NCI-H2029 treated with DMSO at 0.1 percent for 48 hours (cell line): ENCODE measurements at places on chromosomes 12 and 14.

DNA sequence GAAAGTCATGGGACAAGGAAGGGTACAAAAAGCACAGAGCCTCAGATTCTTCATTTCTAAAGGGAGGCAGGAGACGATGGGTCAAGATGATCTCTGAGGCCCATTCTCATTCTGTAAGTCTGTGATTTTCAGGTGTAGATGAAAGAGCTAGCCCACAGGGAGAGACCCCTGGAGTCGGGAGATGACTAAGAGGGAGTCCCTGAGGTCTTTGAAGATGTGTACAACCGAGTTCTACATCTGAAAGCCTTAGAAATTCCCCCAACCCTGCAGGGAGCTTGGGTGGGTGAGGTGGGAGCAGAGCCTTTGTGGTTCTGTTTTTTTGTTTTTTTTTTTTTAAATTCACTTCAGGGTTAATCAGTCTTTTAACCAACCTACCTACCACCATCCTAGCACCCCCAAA is 3.1 kb downstream of the WNT10B start:
- DNase-seq = no peak

DNA sequence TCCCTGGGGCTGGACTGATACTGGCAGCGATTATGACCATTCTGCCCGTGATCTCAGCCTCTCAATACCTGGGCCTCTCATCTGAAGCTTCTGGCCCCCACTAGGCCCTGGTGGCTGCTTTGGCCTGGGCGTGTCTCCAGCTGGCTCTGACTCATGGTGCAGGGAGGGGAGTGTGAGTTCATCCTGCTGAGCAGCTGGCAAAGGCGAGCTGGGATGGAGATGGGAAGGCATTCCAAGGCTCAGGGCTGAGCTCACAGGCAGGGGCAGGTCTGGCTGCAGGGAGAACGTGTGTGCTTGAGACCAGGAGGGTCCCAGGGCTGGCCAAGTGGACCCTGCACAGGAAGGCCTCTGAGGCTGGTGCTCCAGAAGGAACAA is 221.8 kb downstream of the TMEM121 start:
- DNase-seq = no peak

DNA sequence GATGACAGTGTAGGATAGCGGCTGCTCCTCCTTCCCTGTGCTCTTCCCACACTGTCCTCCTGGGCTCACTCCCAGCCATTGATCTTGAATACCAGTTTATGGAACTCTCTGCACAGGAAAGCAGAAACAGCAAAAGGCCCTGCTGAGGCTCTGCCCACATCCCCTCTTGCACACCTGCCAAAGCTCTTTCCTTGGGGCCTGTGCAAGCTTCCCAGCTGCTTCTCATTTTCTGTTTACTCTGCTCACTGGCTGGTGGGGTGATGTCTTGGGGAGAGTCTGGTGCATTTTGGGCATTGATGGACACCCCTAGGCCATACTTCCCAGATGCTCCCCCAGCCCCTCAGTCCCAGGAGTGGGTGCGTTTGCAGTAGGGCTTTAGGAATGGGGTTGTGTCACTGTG is 361.8 kb downstream of the TMEM121 start:
- no peak for DNase-seq

GRCh38 chr12:61011767-61012423 is 1248.3 kb upstream of the USP15 start:
- DNase-seq = no peak

DNA sequence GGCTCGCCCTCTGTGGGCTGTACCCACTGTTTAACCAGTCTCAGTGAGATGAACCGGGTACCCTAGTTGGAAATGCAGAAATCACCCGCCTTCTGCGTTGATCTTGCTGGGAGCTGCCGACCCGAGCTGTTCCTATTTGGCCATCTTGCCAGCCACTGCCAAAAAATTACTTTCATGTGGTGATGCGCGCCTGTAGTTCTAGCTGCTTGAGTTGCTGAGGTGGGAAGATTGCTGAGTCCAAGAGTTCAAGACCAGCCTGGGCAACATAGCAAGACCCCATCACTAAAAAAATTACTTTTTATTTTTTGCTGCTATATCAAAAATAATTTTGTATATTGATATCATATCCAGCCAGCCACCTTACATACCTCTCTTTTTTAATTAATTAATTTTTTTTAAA is 18.4 kb downstream of the BRMS1L start:
- no peak for DNase-seq

- no peak for DNase-seq
Observed at GRCh38 chr14:103724116-103724515, 8.5 kb downstream of the ZFYVE21 start.

GRCh38 chr12:80116735-80117134 is 17.4 kb downstream of the OTOGL start:
- no peak for DNase-seq

DNA sequence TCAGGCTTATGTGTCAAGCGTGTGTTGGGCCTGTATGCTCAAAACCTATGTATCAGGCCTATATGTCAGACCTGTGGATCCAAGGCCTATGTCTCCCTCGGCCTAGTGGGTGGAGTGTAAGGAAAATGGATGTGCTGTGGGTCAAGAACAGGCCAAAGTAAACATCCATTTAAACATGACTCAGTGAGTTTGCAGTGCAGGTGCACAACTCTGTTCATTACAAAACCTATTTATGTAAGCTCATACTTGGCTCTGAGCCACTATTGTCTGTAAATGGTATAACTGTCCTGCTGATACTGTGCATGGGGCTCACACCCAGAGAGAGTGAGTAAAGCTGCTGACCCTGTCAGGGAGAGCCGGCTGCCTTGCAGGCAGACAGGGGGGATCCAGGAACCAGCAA is 249.7 kb upstream of the AVPR1A start:
- peak; percentile 42 for DNase-seq

DNA sequence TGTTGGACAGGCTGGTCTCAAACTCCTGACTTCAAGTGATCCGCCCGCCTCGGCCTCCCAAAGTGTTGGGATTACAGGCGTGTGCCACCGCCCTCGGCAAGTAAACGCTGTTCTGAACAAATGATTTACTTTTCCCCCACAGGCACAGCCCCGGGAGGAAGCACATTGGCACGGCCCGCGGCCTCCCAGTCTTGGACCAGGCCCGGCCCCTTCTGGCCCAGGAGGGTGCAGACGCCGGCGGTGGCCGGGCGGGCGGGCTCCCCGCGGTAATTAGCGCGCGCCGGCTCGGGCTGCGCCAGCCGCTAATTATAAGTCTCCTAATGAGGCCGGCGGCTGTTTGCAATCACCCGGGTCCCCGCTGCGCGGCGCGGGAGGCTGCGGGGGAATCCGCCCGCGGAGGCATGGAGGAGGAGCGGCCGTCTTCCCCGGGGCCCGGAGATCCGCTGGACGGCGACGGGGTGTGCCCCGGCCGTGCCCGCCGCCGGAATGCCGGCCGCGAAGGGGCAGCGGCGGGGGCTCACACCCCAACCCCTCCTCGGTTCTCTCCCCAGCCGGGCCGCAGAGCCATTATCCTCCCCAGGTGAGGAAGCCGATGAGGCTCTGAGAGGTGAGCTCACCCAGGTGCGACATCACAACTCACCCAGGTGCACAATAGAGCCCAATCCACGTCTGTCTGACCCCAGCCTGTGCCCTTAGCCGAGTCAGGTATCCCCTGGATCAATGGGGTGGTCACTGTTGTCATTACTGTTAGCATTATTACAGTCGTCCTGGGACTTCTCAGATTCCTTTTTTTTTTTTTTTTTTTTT is 3.3 kb upstream of the POP5 start:
- DNase-seq = peak; percentile 3

GRCh38 chr12:57939291-57939690 is 2.1 kb upstream of the ATP23 start:
- no peak for DNase-seq

DNA sequence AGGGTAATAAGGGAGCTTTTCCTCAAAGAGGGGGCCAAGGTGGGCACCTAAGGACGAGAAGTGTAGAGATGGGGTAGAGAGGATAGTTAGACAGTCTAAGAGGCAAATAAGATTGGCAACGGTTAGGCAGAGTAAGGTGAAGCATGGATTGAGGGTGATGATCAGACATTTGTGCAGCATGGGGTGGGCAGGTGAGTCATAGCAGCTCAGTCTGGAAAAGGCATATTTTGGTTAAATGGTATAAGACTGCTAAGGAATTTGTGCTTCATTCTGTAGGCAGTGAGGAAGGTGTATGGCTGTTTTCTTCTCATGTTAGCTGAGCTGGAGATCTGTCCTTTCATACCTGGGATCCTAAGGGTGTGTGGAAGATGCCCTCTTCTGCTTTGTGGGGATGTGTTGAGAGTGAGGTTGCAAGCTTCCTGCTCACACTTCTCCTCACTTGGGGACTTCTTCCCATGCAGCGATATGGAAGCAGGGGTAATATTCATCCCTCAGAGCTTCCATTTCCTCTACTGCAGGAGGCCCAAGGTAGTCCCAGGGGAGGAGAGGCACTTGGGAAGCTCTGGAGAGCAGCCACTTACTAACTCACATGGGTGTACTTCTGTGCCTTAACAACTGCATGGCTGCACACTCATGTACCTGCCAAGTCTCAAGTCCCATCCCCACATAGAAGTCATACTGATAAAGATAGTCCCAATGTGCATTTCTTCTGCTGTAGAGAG is 28.9 kb downstream of the GSG1 start:
- DNase-seq = no peak

- no peak for DNase-seq
Observed at GRCh38 chr12:23631786-23632377, 317.6 kb downstream of the SOX5 start.

DNA sequence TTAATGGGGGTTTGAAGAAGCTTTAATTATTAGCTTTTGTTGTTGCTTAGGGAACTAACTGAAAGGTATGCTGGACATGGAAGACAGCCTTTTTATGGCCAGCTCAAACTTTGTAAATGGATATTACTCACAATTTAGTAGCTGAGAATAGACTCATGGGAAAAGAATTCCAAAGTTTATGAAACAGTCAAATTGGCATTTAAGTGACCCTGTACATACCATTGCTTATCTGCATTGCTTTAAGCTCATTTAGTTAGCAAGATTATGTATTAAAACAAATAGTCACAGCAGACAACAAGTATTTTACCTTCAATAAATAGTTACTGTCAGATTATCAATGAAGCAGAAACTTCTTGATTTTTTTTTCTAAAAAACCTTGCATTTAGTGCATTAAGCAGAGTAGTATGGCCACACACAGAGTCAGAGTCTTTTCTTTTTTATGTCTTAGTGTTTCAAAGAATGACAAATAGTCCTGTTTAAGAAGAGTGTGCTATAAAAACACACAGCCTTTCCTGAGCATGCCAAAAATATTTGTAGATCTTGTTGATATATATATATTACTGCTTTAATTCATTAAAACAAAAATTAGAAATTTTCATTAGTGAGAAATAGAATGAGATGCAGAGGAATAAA is 102.2 kb downstream of the TTC6 start:
- DNase-seq = no peak

- DNase-seq = peak; percentile 81
Observed at GRCh38 chr14:33908540-33909223, 42.2 kb downstream of the EGLN3 start.

DNA sequence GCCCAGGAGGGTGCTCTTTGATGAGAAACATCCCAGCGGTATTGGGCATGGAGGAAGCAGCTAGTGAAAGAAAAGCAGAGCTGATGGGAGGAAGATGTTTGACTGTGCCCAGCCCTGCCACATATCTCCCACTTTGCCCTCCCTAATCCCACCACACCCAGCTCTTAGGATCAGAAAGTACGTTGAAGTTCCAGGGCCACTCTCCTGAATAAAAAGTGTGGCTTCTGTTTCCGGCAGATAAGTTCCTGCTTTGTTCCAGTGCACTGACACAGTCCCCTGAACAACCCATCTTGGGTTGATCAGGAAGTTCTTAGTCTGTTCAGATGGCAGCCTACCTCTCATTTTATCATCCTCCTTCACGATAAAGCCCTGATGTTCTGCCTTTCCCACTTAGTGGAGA is 16.5 kb downstream of the TPCN1 start:
- no peak for DNase-seq

GRCh38 chr12:119505001-119505400 is 88.6 kb upstream of the TMEM233 start:
- DNase-seq = no peak

GRCh38 chr12:50720501-50720900 is 43.4 kb upstream of the ATF1 start:
- no peak for DNase-seq

GRCh38 chr12:99619389-99620158 is 28.0 kb upstream of the GARIN6 start:
- DNase-seq = peak; percentile 11

GRCh38 chr14:98606041-98606640 is 665.9 kb downstream of the BCL11B start:
- no peak for DNase-seq

- no peak for DNase-seq
Observed at GRCh38 chr14:89000007-89000942, 175.8 kb downstream of the TTC8 start.

DNA sequence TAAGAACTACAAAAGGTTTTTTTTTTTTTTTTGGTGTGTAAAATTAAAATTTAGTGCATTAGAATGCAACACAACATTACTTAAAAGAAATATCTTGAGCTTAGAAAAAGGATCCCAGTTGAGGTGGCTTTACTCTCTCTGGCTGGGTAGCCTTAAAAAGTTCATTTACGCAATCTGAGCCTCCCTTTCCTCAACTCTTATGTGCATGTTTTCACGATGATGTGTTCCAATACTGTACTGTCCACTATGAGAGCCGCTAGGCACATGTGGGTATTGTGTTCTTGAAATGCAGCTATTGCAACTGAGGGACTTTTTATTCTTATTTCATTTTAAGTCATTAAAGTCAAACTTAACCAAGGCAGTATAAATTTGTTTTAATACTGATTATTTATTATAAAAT is 460.9 kb upstream of the SYT1 start:
- no peak for DNase-seq

GRCh38 chr12:48787791-48788523 is 932 bp downstream of the ADCY6 start:
- DNase-seq = no peak

GRCh38 chr12:112025808-112026375 is 12.7 kb downstream of the ERP29 start:
- DNase-seq = no peak

DNA sequence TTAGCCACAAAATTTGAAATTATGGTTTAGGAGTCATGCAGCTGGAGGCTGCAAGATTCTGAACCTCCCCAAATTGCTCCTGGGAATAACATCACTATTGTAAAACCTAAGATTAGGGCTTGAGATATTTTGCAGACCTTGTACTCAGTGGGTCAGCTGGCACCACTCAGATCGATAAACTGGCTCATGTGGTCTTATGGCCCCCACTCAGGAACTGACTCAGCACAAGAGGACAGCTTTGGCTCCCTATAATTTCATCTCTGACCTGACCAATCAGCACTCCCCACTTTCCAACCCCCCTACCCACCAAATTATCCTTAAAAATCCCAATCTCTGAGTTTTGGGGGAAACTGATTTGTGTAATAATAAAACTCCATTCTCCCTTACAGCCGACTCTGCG is 161.6 kb downstream of the BRMS1L start:
- DNase-seq = no peak
